ENCODE measurements at places on chromosomes 7 and 10.
A peak's percentile ranks its signal among the peaks of the same experiment; 100 is the strongest.

DNA sequence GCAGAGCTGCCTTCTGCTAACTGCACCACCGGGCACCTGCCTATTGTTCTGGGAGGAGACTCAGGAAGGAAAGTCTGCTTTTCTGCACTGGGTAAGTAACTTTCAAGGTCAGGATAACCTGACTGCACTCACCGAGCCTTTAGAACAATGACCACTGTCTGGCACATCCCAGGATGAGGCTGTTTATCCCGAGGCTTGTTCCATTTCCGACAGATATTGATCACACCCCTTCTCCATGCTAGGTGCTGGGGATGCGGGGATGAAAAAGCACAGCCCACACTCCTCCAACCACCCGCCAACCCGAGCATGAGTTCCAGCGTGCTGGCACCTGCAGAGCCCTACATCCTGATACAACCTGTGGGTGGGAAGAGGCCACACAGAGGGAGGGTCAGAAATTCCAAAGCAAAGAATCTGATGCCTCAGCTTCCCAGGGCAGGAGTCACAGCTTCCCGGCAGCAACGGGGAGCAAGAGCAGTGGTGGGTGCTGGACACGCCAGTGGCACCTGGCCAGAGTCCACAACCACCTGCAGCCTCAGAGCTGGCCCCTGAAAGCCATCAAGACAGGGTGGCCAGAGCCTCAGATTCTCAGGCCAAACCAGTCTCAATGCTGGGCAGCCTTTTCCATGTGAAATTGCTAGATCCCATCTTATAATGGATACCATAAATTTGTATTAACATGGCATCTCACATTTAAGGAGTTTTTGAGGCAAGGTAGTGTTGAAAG is 34.9 kb upstream of the CNPY1 start:
- DNase-seq: no peak

DNA sequence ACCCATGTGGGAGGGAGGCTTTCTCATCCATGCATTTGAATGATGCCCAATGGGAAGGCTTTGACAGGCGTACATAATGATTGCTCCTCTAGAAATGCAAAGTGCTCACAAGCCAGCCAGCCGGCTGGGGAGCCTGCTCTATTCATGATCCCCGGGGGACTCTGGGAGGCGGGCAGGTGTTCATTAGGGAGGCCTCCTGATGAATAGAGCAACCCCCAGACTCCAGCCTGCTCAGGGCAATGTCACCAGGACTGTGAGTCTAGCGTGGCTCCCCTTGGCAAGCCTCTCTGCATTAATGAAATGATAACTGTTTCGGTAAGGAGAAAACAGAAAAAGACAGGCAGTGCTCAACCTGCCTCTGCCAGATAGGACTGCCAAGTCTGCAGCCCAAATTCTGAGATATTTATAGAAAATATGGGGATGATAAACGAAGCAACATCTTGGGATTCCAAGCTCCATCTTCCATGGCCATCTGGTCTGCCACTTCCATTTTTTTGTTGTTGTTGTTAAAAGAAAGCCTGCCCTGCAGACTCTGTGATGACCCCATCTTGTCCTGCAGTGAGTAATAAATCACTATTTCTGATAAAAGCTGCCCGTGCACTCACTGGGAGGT is 236.4 kb downstream of the PRPF18 start:
- peak; percentile 54 for DNase-seq

- DNase-seq: no peak
These were observed 167.7 kb upstream of the INHBA start for GRCh38 chr7:41870461-41871138.

- DNase-seq: no peak
These were observed 35.6 kb downstream of the ACADSB start for GRCh38 chr10:123044391-123044790.

- DNase-seq: no peak
These were observed 41.9 kb downstream of the AGK start for GRCh38 chr7:141593134-141593533.

DNA sequence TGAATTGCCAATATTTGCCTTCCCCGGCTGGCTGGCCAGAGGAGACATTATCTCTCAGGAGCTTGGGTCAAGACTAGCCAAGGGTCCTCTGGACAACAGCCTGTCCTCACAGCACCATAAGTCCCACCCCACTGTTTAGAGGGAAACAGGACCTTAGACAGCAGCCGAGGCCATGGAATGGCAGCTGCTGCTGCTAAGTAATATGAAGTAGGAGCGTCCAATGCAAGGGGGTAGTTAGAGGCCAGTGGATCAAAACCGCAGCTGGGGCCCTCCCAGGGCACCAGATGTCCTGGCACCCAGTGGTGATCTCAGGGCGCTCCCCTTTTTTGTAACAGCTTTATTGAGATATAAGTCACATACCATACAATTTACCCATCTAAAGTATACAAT is 12.9 kb upstream of the KCP start:
- no peak for DNase-seq

- DNase-seq: no peak
These were observed 54.2 kb downstream of the TACR2 start for GRCh38 chr10:69362471-69362954.

DNA sequence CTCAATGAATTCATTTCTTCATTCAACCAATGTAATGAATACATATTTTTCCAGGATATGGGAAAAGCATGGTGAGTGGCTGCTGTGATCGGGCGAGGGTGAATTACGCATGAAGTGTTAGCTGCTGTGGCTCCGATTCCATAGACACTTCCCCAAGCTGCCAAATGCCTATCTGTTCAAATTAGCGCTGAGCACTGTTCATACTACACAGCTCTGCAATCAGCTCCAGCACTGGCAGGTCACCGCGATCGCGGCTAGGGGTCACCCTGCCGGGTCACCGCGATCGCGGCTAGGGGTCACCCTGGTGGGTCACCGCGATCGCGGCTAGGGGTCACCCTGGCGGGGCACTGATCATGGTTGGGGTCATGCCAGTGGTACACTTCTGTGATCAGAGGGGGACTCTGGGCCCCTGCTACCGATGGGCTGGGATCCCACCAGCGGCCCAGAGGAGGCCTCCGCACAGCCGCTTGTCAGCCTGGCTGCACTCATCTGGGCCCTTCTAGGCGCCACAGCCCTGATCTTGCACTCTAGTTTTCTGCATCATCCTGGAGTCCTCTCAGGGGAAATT is 49.3 kb downstream of the JAKMIP3 start:
- DNase-seq: no peak

DNA sequence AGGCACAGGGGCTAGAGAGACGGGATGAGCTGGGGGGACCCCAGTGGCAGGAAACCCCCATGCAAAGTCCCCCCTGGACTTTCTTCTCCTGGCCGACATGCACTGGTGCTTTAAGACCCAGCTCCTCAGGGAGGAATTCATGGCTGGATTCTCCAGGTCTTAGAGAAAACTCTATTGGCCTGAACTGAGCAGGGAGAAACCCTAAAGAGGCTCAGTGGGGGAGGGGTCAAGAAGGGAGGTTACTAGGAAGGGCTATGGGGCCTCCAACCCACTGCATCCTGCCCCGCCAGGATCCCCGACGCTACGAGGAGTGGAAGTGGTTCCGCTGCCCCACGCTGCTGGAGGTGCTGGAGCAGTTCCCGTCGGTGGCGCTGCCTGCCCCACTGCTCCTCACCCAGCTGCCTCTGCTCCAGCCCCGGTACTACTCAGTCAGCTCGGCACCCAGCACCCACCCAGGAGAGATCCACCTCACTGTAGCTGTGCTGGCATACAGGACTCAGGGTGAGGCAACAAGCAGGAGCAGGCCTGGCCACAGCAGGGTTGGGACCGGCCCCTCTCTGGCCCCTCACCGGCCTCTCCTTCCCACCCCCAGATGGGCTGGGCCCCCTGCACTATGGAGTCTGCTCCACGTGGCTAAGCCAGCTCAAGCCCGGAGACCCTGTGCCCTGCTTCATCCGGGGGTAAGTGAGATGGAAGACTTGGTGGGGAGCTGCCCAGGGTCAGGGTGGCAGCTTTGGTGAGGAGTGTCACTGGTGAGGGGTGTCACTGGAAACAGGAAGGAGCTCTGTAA is 13.8 kb downstream of the ATG9B start:
- DNase-seq: no peak

DNA sequence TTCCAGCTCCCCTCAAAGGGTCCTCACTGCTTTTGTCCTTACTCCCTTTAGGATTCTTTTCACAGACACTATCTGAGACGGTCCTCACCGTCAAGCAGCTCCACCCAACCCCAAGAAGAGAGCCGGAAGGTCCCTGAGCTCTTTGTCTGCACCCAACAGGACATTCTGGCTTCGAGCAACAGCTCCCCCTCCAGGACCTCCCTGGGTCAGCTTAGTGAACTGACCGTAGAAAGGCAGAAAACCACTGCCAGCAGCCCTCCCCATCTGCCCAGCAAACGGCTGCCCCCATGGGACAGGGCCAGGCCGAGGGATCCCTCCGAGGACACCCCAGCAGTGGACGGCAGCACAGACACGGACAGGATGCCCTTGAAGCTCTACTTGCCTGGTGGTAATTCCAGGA is 19.9 kb downstream of the MINDY4 start:
- no peak for DNase-seq

DNA sequence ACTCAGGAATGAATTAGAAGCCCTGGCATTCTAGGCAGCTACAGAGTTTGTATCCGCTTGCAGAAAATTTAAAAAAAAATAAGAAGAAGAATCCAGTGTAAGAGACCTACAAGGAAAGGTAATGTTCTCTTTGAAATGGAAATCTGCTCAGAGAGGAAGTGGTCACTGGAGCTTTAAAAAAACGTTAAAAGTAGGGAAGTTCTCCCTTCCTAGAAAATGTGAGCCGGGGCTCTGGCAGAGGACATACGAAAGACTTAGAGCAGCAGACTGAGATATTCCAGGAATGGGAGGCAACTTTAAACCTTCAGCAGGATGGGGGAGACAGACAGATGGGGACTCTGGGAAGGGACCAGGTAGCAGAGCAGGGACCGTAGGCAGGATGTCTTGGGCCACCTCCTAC is 149.4 kb upstream of the NPS start:
- no peak for DNase-seq

- no peak for DNase-seq
These were observed 10.6 kb downstream of the VIM start for GRCh38 chr10:17238445-17239291.

GRCh38 chr7:29443552-29443951 is 120.1 kb upstream of the PRR15 start:
- no peak for DNase-seq

DNA sequence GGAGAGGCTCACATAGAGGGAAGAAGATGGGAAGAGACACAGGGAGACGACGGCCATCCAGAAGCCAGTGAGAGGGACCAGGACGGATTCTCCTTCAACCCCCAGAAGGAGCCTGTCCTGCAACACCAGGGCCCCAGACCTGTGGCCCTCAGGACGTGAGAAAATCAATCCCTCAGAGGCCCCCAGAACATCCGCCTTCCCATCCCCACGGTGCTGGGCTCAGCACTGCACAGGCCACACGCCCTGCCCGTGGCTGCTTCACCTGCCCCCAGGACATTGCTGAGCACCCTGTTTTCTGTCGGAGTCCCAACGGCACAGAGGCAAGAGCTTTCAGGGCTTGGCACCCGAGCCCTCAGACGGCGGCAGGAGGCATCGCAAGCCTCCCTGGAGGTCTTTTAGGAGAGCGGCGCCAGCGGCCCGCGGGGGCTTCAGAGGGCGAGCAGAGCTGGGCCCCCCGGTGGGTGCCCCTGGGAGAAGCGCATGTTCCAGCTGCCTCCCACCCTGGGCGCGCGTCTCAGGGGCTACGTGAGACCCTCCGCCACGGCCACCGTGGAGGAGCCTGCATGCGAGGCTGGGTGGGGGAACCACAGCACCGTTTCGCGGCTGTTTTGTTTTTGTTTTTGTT is 42.8 kb downstream of the PDGFA start:
- DNase-seq: no peak

GRCh38 chr7:36717586-36717985 is 6.7 kb downstream of the AOAH start:
- DNase-seq: no peak

- no peak for DNase-seq
These were observed 6.7 kb downstream of the CALN1 start for GRCh38 chr7:72405418-72405817.

GRCh38 chr7:19585761-19586160 is 123.1 kb downstream of the POLR1F start:
- DNase-seq: no peak

DNA sequence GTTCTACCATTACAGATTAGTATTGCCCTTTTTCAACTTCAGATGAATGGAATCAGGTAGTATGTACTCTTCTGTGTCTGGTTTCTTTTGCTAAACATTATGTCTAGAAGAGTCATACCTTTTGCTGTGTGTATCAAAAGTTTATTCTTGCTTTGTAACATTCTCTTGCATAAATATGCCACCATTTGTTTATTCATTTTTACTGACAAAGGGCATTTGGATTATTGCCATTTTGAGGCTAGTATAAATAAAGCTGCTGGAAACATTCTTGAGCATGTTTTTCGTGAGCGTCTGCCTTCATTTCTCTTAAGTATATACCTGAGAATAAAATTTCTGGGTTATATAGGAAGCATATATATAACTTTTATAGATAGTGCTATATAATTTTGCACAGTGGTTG is 121.7 kb upstream of the CSTF2T start:
- no peak for DNase-seq

GRCh38 chr10:24086296-24087086 is 122.4 kb upstream of the KIAA1217 start:
- no peak for DNase-seq

DNA sequence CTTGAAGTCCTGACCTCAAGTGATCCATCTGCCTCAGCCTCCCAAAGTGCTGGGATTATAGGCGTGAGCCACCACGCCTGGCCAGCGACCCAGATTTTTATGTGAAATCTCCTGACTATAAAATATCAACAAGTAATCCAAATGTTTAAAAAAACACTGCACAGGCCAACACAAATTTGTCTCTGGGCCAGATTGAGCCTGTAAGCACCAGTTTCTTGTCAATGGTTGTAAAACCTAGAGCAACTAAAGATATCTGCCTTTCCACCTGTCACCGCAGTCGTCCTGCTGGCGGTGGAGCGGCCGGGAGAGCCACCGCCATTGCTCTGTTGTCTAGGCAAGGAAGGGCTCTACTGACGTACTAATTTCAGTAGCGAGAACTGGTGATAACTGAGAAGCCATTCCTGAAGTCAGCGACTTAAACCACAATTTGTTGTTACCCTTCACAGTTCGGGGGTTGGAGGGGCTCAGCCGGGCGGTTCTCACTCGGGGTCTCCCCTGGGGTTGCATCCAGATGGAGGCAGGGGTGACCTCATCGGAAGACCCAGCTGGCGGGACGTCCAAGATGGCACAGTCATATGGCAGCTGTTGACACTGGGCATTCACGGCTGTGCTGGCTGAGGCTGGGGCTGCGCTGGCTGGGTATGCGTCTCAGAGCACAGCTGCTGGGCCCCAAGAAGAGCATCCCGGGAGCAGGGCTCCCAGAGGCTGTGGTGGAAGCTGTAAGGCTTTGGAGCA is 55.2 kb upstream of the PDGFA start:
- DNase-seq: no peak

- DNase-seq: peak; percentile 18
These were observed 272.4 kb upstream of the LRGUK start for GRCh38 chr7:133854739-133855138.

DNA sequence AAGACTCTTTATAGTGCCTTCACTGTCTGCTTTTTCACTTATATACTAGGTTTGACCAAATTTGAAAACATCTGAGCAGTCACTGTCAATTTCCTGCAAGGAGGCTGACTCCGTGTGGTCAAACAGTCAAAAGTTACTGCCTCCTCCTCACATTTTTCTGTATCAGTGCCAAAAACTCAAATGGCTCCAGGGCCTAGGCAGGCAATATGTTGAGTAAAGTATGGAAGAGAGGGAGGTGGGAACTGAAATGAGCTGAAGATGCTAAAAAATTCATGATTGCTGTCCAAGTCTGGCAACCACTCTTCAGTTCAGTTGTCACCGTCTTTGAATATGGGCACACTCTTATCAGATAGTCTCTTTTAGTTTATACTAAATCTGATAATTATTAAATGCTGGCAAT is 551.6 kb downstream of the CCSER2 start:
- DNase-seq: no peak

- DNase-seq: no peak
These were observed 94.5 kb downstream of the PPP1R3A start for GRCh38 chr7:113824117-113824823.

Measured in NCI-H1092 (cell line).